ENCODE measurements at places on chromosomes 5 and 9.

GRCh38 chr9:85895685-85896084 is 45.3 kb upstream of the NAA35 start:
- DNase-seq = no peak

- DNase-seq = no peak
Measured at GRCh38 chr9:93302586-93303257, 118.8 kb downstream of the WNK2 start.

DNA sequence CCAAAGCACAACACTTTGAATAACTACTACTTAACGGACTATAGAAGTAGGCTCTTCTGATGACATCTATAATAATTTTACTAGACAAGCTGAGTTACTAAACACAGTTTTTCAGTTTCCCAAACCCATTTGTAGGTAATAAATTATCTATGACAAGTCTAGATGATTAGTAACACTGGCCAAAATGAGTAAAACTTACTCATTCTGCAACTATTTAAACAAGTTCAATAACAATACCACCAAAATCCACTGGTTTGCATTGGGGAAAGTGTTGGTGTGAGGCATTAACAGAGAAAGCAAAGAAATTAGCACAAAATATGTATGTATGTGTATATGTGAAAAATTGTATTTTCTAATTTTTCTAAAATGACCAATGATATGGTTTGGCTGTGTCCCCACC is 119.3 kb downstream of the NR2F1-AS1 start:
- no peak for DNase-seq

GRCh38 chr9:124030969-124031451 is 19.4 kb downstream of the LHX2 start:
- no peak for DNase-seq

GRCh38 chr5:174751154-174752000 is 27.0 kb downstream of the MSX2 start:
- DNase-seq = no peak

DNA sequence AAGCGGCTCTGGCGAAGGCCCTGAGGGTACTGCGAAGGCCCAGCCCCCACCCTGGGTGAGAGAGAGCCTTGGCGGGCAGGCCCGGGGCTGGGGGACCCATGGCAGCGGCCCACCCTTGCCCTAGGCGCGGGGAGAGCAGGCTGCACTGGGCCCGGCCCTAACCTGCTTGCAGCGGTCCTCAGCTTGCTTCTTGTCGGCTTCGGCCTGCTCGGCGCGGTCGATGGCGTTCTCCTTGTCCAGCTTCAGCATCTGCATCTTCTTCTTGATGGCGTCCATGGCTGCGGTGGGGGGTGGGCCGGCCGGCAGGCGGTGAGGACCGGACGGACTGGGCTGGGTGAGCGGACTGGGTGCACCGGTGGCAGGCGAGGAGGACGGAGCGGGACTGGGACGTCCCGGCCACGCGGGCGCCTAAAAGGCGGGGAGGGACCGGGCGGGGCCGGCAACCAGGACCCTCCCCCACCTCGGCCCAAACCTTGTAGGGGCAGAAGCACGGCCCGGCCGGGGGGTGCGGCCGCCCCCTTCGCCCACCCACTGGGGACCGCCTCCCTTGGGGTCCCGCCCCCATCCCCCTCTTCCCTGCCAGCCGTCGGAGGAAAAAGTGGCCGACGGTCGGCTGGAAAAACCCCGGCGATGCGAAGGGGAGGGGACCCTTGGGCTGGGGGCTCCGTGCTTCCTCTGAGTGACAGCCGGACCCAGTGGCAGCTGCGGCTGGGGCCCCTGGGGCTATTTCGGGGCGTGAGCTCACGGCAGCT is at the start of gene TPM2:
Gene TPM2 (minus strand): TSS at position 384 of the 752 bp plus-strand sequence. CDS start 108 bp downstream, at position 276.
- no peak for DNase-seq

GRCh38 chr5:17287501-17288155 is 70.2 kb downstream of the BASP1 start:
- DNase-seq = no peak

DNA sequence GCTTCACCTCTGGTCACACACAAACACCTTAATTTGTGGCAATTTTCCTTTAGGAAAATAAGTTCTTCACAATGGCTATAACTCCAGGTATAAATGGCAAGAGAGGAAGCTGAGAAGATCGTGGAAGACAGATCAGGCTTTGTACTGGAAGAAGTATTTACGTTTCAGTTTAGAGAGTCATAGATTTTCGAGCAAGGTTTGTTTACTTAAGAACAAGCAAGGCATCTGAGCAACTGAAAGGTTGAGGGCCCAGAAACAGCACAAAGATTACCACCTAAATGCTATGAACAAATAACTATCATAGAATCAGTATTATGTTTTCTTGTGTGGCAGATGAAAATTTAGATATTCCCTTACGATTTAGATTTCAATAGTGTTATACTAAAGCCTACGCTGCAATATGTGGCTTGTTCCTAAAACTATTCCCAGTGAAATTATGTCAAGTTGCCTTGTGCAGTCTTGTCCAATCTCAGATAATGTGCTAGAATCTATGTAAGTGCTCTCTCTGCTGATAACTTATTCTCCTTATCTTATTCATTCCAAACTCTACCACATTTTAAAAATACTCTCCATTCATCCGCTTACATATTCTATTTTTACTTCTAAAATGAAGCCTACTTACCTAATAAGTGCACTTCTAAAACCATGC is 6.7 kb downstream of the SLCO4C1 start:
- DNase-seq = no peak

DNA sequence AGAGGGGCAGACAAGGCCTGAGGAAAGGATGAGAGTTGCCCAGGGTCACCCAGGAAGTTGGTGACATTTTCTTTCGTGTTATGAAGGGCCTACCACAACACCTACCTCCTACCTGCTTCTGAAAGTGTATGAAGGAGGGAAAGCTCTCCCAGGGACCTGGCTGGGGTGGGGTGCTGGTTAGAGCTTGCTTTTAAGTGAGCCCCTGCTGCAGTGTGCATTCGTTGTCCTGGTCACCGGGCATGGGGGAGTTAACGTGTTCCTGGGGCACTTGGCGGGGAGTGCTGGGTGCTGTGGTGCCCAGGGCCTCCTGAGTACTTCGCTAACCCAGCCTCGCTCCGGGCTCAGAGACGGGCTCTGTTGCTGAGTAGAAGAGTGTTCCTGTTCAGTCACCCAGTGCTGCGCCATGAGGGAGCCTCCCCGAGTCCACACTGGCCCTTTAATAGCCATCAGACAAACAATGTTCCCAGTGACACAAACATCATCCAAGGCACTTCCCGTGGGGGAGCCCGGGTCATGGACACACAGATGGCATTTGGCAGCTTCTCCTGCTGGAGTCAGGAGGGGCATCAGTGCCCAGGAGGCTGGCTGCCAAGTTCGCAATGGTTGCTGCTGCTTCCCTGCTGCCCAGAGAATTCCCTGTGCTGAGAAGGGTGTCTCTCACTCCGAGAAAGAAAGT is 85.7 kb downstream of the AMBP start:
- peak; percentile 84 for DNase-seq

DNA sequence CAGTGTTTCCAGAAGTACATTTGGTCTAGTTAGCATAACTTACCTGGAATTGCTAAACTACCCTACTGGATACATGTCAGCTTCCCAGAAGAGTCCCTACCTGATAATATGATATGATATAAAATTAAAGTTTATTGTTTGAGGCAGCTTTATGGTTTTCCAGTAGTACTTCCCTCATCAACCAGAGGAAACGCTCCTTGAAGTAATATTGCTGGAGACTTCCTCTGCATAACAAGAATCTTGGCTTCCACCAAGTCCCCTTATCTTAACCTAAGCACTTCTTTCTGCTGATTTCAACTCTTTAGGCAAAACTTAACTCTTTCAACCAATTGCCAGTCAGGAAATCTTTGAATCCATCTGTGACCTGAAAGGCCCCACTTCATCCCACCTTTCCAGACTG is 214.3 kb upstream of the PTGER4 start:
- DNase-seq = no peak
